ENCODE measurements at places on chromosomes 12 and 14.

- no peak for DNase-seq
Measured at GRCh38 chr12:57772429-57773322, at the start of gene EEF1AKMT3. TSS of gene EEF1AKMT3 (plus strand) at chr12:57772614. CDS start at chr12:57772725, 111 bp downstream.

- no peak for DNase-seq
Measured at GRCh38 chr14:64790478-64790877, 86.3 kb downstream of the PLEKHG3 start.

- DNase-seq: no peak
Measured at GRCh38 chr12:92802906-92803305, 100.1 kb downstream of the PLEKHG7 start.

DNA sequence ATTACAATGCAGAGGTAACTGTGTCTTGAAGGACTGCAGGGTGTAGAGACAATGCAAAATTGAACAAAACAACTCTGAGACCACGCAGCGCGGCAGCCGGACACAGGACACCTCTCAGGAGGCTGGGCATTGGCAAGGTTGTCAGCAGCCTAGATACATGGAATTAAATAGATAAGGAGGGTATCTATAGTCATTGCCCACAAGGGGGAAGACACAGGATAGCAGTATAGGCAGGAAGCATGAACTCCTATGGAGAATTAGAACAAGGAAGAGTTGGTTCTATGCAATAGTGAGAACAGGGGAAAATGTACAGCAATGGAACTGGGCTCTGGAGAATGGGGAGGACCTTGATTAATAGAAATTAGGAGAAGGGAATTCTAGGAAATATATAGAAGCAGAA lies 164.1 kb downstream of the C12orf42 start:
- no peak for DNase-seq

- no peak for DNase-seq
Measured at GRCh38 chr12:49880756-49881414, 22.8 kb downstream of the FAIM2 start.

- DNase-seq: no peak
Measured at GRCh38 chr12:80193865-80194264, 94.5 kb downstream of the OTOGL start.

GRCh38 chr14:49586673-49587460 lies 687 bp upstream of the RPS29 start:
- no peak for DNase-seq

- DNase-seq: no peak
Measured at GRCh38 chr14:25570483-25570882, 520.5 kb upstream of the STXBP6 start.

GRCh38 chr12:126061777-126062176 lies 996.5 kb downstream of the AACS start:
- DNase-seq: no peak

DNA sequence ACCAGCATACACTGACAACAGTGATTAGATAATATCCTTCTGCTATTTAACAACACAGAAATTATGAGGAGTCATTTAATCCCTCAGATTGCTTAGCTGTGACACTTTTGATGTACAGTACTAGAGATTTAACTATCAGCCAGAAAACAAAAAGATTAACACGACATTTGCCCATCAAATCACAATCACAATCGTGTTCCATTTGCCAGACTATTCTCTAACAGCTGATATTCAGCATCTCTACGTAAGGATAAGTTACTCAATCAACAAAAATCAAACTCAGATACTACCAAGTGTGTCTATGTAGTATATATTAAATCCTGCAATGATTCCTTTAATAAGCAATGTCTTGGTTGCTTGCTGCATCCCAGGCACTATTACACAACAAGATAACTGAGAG lies 558.7 kb upstream of the USP15 start:
- no peak for DNase-seq

DNA sequence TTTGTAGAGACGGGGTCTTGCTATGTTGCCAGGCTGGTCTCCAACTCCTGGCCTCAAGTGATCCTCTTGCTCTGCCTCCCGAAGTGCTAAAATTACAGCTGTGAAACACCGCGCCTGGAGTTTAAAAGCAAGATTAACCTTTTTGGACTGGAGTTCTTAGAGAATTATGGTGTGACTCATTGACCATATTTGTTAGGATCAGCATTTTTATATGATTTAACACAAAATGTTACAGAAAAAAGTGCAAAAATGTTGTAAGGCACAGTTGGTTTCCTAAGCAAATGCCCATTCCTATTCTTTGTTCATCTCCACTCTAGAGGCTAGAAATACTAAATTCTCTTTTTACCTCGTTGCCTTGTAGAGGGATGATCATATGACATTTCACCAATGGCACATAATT lies 27.6 kb downstream of the SLC35E3 start:
- no peak for DNase-seq

DNA sequence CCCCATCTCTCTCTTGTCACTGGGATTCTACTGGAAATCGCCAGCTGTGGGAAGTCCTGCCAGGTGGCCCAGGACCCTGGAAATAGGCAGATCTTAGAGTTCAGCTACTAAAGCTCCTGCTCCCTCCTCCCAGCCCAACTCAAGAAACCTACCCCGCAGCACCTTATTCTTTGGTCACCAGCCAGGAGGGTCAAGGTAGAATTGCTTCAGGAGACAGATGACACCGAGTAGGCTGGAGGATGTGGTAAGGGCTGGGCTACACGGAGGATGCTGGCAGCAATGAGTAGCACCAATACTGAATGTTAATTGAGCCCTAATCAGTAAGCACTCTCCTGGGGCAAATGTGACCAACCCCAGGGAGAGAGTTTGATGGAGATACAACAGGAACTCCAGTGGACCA lies 119.7 kb upstream of the VASH1 start:
- DNase-seq: no peak

GRCh38 chr14:21103710-21104447 lies 3.0 kb downstream of the TMEM253 start:
- DNase-seq: peak; percentile 97

DNA sequence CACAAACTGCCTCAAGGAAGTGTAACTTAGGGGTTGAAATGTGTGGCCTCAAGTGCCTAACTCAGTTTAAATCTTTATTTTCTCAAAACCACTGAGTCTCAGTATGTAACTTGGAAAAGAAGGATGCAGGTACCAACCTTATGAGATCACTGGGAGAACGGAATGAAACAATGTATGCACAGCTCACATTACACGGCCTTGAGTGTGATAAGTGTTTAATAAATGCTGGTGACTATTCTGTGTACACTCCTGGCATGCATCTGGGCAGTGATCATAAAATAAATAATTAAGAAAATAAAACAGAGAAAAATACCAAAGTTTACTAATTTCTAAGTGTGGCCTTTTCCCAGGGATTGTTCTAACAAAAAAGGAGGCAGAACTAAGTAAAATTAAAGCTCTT lies 974.5 kb upstream of the FLRT2 start:
- no peak for DNase-seq

DNA sequence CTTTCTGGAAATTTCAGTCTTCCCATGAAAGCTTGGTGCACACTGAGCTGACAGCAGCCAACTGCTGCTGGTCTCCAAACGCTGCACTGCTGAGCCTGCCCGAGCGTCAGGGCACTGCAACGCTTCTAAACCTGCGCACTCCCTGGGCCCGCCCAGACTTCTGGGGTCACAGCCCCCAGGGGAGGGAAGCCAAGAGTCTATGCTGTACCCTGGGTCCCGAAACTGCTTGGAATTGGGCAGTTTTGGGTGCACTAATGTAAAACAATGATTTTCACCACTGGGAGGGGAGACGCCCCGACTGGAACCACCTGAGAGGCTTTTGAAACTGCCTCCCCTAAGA lies 32.0 kb downstream of the CCDC92 start:
- DNase-seq: no peak

DNA sequence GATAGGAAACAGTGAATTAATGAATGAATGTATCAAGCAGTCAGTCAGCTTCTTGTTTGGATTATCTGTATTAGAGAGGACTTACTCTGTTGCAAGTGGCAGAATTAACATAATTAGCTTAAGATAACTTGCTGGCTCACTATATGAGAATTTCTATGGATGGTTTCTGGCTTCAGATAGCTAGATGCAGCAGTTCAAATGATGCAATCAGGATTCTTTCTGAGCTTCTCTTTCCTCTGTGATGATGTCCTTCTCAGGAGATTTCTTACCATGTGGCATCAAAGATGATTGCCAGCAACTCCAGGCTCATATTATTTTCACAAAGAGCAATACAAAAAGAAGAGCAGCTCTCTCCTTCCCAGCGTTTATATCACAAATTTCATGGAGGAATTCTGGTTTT lies 30.7 kb downstream of the FRMD6 start:
- no peak for DNase-seq

DNA sequence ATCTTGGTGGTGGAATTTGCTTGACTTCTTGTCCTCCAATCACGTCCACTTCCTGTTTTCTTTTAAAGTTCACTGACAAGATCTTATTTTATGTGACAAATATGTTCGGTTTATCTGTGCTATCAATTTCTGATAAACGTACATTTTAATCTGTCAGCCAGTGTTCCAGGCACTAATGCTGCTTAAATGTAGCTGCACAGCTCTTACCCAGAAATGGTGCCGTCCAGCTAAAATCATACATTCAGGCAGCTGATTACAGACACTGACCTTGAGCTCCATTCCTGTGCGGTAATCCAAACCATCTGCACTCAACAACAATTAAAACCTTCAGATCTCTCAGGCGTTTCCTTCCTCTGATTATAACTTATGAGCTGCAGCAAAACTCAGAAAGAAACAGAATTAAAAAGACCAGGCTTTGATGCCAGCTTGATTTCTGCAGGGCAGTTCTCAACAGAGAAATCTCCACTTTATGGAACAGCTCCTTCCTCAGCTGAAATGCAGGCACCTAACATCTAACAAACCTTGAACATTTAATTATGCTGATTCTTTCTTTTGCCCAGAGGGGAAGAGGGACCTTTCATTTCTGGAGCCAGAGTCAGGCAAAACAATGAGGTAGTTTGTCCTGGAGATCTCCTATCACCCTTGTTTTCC lies 26.4 kb upstream of the RASSF3 start:
- no peak for DNase-seq

DNA sequence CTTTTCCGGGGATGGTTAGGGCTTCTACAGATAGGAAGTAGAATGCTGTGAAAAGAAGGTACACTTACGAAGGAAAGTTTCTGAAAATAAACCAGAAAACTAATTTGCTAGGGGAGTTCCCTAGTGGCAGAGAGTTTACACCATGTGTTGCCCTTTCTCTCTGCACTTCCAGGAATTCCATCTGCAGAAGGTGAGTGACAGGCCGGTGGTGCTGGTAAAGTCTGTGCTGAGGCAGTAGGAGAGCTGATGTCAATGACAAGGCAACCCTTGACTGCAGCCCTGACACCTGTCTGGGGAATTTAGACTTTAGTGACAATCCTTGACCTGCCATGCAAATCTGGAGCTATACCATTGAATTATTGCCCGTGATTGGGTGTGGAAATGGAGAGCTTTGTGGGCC lies 687.8 kb downstream of the NRXN3 start:
- no peak for DNase-seq

DNA sequence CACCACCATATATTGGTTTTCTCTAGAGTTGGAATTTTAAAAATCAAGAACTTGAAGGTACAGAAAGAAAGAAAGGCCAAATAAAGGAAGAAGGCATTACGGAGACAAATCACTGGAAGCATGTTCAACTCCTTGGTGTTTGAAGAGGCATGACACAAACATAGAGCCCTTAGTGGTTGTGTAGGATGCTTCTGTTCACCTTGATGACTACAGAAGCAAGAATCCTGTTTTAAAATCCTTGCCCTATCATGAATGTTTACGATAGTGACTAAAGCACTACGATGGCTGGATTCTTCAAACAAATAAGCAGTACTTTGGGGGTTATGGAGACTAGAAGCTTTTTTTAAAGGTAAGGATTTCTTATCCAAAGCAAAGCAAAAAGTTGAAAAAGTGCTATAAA lies 10.3 kb upstream of the ISM2 start:
- DNase-seq: no peak

DNA sequence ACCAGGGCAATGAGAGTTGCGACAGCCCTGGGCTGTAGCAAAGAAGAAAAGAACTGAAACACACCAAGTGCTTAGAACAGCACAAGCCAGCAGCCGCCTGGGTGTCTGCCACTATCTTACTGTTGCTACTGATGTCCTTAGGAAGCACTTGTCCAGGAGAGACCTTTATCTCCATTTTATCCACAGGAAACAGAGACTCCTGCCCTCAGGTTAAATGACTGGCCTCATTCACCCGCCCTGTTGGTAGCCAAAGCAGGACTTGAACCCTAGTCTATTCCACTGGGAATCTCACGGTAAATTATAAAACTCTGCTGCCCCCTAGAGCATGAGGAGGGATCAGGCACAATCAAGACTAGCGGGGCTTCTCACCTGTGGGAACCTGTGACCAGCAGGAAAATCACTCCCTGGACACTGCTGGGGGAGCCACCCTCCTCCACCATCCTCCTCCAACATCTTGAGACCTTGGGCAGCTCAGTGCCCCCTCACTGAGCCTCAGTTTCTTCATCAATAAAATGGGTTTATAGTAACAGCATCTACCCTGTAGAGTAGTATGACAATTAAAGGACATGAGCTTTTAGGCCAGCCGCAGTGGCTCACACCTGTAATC lies 20.5 kb upstream of the TESC start:
- DNase-seq: no peak

GRCh38 chr14:77036484-77037214 lies 8.1 kb upstream of the IRF2BPL start:
- no peak for DNase-seq

DNA sequence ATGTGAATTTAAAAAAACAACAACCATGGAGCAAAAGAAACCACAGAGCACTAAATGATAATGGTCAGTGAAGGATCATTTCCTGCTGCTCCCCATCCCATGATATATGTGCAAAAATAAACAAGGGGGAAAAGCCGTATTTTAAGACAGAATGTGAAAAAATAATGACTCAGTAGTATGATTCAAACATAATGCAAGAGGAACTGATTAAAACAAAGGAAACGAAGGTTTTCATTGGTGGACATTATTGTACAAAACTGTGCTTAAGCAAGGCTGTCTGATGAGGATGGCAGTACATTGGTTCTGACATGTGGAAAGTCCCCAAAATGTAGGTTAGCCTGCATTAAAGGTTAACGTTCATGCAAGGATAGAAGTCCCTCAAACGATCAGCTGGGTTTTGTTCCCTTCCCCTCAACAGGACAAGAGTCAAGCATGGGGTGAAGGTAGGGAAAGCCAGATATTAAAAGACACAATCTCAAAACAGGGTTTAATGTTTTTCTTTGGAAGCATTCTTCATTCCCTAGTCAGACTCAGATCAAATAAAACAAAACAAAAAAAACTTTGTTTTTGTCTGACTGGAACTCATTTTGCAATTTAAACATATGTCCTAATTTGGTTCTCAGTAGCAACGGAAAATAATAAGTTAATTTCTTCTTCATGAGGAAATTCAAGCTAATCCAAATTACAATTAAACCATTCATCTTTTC lies 26.3 kb upstream of the PTGDR start:
- no peak for DNase-seq

GRCh38 chr14:71193663-71194062 lies 286.4 kb downstream of the PCNX1 start:
- DNase-seq: no peak

DNA sequence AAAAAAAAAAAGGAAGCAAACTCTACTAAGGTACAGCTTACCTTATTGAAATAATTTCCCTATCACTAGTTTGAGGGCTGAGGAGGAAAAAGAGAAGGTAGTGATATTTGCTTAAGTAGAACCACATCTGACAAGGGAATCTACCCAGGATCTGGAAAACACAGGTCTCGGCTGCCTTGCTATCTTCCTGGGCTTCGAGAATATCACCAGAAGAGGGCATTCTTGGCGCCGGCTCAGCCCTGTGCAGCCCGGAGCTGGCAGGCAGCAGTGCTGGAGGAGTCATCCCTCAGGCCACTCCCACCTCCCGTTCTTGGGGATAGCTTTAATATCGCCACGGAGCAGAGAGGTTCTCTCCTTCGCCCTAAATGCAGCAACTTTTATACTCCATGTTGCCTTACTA lies 1181.2 kb downstream of the VRK1 start:
- DNase-seq: peak; percentile 23
